Pons (tissue), 1 donor: ENCODE measurements at places on chromosomes 3 and 15.

GRCh38 chr3:56921573-56922453 is 120.1 kb upstream of the ARHGEF3 start:
- no peak for DNase-seq

DNA sequence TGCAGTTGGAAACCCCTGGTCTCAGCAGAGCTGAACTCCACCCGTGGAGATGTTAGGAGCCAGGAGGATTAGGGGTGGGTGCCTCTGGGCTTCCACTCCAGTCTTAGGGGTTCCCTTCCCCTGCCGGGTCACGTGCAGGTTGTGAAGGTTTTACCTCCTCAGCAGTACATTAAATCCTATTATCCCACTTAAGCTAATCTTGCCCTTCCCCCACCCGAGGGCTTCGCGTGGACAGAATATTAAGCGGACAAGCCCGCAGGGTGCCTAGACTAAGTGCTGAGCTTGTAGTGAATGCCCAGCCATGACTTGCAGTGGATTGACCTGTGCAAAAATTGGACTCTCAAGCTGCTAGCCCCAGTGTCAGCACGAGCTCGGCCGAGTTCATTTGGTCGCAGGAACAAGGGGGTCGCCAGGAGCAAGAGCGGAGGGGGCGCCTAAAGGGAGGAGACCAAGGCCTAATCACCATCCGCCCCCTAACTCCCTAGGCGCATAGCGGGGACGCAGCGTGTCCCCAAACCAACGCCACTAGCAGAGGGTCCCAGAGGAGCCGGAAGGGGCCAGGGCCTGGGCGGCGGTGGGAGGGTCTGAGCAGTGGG is 498 bp upstream of the SEMA4B start:
- DNase-seq: peak; percentile 37

DNA sequence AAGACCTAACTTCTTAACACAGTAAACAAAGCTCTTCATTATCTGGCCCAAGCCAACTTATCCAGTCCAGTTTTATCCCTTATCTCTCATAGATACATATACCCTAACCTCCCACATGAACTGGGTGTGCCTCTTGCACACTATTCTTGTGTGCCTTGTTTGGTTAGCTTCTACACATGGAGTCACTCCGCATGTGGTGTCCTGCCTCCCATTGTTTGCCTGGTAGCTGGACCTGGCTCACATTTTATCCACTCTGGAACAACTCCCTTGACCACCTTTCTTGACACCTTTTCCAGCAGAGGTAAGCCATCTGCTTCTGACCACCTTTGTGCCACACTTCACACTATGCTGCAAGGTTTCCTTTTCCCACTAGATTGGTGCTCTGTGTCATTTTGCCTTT is 15.2 kb downstream of the TIPARP start:
- DNase-seq: no peak

DNA sequence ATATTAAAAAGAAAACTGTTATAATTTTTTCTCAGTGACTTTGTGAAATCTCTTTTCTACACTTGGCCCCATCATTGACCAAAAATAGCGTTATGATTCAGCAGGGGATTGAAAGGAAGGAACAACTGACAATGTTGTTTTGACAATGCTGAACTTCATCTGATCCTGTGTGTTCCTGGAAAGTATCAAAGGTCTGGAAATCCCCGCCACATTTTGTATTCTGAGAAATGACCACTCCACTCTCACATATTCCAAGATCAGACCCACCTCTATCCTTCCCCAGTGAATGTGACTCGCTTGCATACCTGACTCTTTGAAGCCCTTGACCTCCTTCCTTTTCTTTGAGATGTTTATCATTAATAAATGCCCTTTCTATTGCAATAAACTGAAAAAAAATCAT is 9.7 kb upstream of the RIOX2 start:
- no peak for DNase-seq

DNA sequence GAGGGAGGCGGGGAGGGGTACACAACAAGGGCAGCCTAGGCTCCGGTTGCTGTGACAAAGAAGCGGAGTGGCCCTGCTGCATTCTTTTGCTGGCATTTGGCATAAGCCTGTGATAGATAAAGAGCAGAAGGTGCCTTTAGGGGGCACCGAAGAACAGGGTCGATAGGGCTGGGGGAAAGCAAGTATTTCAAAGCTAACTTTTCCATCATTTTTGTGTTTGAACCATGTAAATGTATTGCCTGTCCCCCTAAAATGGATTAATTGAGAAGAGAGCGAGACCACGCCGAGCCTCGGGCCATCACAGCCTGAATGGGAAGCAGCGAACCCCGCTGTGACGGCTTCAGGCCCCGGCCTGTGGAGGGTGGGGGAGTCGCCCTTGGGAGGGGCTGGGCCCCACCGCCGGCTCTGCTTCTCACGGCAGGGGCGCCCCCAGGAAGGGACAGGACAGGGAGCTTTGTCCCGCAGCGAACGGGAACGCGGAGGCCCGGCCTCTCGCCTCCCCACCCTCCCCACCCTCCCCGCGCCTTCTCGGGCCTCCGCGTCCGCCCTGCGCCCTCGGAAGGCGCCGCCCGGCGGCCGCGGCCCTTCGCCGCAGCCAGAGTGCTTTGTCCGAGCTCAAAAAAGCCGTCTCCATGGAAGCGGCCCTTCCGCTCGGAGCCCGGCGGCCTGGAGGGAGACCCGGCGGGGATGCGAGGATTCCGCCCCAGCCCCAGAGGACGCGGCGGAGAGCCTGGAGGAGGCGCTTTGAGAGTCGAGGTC is 32.4 kb upstream of the ALDH1L1 start:
- DNase-seq: no peak

DNA sequence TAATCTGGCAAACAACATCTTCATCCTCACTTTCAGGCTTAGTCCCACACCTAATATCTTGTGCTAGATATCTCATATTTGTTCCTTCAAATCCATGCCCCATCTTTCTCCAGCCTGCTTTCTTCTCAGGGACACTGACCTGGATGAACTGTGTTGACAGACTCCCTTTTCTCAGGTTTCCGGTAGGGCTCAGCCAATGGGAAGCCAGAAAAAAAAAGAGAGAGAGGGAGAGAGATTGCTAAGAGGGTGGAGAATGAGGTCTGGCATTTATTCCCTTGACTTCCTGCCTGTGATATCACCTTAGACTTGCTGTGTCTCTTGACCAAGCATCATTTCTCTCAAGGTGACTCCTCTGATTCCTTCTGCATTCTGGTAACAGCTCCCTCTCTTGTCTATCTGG is 145.6 kb upstream of the ABI3BP start:
- no peak for DNase-seq

DNA sequence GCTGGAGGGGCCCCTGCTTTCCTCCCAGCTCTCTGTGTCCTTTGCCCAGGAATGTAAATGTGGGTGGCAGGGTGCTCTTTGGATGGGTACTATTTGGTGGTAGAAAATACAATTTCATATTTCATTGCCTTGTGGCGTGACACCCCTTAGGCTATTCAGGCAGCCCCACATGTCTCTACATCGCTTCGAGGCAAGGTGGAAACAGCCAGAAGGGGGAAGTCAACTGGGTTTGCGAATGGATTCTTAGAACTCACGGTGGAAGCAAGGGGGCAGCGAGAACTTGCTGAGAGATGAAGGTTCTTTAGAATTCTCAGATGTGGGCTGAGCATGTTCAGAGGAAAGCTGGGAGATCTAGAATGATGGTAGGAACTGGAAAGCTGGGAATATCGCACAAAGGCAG is 25.3 kb downstream of the PLA2G4D start:
- no peak for DNase-seq

DNA sequence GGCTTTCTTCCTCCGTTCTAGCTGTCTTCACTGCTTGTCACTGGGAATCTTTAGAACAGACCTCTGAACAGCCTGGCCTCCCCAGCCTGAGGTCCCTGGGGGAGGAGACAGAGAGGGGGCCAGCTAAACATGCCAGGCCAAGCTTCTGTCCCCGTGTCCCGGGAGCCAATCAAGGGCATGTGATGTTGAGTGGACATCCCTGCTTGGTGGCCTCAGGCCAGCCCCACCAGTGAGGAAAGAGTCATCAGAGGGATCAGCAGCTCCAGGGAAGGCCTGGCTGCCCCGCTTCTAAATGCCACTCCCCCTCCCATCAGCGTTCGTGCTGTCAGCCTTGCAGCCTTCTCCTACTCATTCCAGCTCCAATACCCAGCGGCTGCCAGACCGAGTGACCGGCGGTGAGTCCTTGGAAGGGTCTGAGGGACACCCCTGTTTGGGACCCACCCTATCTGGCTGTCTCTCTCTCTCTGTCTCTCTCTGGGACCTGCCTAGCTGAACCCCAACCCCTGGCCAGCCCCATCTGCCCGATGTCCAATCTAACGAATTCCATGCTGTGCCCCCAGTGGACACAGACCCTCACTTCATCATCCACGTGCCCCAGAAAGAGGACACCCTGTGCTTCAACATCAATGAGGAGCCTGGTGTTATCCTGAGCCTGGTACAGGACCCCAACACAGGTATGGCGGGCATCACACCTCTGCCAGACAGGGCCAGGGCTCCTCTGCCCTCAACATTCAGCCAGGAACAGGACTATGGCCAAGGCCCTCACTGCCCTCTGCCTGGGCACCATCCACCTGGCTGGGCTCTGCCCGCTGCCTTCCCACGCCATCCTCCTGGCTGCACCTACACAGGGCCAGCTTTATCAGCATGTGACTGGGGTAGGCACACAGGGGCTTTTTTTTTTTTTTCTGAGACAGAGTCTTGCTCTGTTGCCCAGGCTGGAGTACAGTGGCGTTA is 6.6 kb upstream of the ITIH3 start:
- DNase-seq: no peak

GRCh38 chr15:94135486-94136147 is 95.7 kb upstream of the MCTP2 start:
- no peak for DNase-seq

DNA sequence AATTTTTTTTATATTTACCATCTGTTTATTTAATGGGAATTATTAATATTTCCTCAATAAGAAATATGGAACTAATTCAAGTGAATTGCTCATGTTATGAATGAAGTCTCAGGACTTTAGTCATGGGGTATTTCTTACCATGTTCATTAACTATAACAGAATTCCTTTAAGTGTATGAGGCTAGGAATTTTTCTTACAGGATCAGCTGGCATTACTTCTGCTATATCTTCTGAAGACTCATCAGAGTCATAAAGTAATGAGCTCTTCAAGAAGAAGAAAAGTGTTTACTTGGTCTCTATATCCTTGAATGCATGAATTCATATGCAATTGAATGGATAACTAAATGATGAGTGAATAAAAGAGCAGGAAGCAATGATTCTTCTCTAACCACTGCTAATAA is 486.8 kb upstream of the THBS1 start:
- DNase-seq: no peak

DNA sequence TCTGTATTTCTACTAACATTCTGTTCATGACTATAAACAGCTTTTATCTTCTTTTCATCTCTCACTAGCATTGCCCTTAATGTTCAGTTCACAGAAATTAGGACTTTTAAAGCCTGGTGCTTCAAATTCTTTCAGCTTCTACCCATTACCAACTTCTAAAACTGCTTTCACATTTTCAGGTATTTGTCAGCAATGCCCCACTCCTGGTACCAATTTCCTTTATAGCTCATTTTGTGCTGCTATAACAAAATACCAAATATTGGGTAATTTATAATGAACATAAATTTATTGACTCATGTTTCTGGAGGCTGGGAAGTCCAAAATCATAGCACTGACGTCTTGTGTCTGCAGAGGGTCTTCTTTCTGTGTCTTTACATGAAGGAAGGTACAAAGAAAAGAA is 753.1 kb upstream of the CCDC54 start:
- DNase-seq: no peak

- DNase-seq: no peak
Observed at GRCh38 chr3:175179055-175179454, 319.9 kb downstream of the NAALADL2 start.

- no peak for DNase-seq
Observed at GRCh38 chr3:68631850-68632545, 300.3 kb downstream of the TAFA4 start.

DNA sequence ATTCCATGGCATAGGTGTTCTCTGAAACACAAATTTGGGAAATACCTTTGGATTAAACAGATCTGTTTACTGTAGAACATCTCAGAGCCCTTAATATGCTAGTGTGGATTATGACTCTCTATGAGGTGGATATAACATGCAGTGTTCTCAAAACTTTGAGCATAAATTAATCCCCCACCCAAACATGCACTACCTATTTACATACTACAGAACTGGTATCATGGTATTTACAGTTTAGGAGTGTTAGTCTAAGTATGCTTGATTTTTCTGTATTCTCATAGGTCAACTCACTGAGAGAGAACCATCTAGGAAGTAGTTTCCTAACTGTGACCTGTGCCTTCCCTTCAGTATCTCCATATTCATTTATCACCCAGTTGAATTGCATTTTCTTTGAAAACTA is 30.9 kb upstream of the ZNF609 start:
- DNase-seq: no peak

GRCh38 chr3:184683234-184683633 is 28.6 kb downstream of the MAGEF1 start:
- no peak for DNase-seq

DNA sequence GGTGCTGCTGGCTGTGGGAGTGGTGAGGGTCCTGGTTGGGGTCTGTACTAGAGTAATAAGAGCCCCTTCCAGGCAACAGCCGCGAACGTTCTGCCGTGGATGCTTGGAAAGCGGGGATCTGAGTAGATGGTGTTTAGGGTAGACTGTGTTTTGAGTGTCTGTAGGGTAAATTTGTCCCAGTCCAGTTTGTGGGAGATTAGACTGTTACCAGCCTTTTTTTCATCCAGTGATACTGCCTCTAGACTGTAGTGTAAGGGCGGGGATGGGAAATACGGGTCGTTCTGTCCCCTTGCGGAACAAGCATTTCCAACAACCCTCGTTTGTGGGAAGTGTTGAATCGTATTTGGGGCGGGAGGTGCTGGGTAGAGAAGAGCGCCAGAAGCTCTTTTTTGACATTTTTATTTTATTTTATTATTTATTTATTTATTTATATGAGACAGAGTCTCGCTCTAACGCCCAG is 424 bp downstream of the HAUS2 start:
- DNase-seq: peak; percentile 51

- no peak for DNase-seq
Observed at GRCh38 chr3:5194341-5194740, 6.8 kb downstream of the EDEM1 start.

DNA sequence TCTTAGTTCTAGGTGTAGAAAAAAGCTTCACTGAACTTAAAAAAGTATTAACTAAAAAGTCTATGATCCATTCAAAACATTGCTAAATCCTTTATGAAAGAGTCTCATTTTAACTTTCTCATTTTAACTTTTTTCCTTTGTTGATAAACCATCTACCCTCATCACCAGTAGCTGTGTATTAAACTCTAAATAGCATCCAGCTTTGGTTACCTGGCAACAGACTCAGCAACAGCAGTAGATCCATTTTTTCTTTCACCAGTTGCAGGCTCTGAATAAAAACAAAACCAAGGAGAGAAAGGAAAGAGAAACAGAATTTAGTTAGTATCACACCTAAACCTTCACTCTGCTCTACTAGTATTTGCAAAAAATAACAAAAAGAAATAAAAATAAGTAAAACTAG is 51.6 kb downstream of the TP53BP1 start:
- peak; percentile 19 for DNase-seq

DNA sequence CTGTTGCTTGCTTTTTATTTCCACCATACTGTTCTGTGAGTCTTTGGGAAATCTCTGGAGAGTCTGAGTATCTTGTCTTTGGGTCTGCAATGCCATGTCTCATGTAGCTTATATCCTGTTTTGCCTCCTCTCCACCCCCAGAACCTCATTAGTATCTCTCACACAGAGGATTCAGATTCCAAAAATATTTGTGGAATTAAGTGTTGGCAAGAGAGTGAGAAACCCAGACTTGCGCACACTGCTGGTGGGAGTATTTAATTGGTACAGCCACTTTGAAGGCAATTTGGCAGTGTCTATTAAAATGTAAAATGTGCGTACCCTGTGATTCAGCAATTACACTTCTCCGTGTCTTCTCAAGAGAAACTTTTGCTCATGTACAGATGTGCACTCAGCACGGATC is 68.6 kb downstream of the ZNF621 start:
- DNase-seq: no peak

- no peak for DNase-seq
Observed at GRCh38 chr3:81388191-81388590, 373.3 kb downstream of the GBE1 start.
